Activated B cell treated with CpG ODN at 0.5 μM for 24 hours (primary cell): ENCODE measurements at places on chromosomes 2 and 18. TPM values are rescaled to one million over a fixed set of nuclear protein-coding genes. Genes with fewer than 3 reads are reported as not detected.

ASXL3 gene
- total RNA-seq = not detected in 2 replicates

REG1B gene
- total RNA-seq = not detected in 2 replicates

MAPK4 gene
- total RNA-seq = not detected in 2 replicates

DNA sequence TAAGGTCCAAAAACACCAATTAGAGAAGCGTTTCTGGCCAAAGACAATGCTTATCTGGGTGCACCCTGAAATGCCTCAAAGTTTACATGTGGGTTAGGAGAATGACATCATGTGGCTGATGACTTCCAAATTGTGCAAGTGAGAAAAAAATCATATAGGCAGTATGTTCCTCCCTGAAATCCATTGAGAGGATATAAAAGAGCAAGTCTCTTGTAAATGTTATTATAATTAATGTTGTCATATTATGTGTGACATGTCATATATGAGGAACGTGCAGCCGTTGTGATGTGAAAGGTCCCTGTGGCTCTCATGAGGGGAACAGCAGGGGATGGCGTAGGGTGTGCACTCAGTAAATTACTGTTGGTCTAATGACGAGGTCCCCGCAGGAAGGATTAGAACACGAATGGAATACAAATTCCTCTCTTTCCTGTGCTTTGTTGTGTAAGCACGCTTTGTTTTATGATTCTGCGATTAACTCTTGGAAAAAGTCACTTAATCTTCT is 290.8 kb downstream of the PRKCE start:
- H3K4me3 ChIP-seq = no peak overlapping the region
- peaks cover 12% of the 10 kb centered on the region for H3K4me1 ChIP-seq
- DNase-seq = no peak
- H3K27ac ChIP-seq = no peak overlapping the region
- H3K36me3 ChIP-seq = peaks cover 21% of the 10 kb centered on the region
- H3K27me3 ChIP-seq = no peaks in the 10 kb centered on the region

DNA sequence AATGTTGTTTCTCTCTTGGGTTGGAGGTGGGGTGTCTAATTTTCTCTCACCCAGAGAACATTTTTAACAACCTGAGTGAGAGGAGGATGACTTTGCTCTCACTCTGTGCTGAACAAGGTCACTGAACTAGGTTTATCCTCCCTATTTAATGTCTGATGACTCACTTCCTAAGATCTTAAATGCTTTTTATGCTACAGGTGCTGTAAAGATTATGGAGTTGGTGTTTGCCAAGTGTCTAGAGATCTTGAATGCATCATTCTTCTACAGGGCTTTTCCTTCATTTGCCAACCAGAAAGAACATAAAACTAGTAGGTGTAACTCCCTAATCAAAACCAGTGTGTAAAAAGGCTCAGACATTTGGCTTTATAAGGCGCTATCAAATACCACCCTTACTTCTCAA is 350.5 kb upstream of the ETAA1 start:
- H3K4me3 ChIP-seq = no peak overlapping the region
- no peaks in the 10 kb centered on the region for H3K27me3 ChIP-seq
- H3K4me1 ChIP-seq = no peaks in the 10 kb centered on the region
